ENCODE measurements at places on chromosomes 1 and 21.

DNA sequence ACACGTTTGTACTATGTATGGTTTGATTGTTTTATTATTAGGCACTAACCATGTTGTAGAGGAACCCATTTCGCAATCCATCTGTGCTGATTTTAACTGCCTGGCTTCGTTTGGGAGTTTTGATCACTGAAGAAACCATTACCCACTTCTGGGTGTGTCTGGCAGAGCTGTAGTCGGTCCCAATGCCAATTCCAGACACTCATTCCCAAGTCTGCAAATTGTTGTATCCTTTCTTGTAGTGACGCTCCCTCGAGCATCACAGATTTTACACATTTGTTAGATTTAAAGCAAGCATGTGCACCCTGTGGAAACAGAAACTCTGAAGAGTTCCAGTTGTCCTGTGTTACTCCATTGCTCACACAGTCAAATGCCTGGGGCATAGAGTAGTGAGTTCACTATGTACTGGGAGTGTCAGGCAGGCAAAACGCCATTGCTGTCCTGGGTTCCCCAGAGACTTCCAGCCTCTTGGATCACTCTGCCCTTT lies 31.0 kb upstream of the EFCAB14 start:
- DNase-seq = no peak

GRCh38 chr1:240666568-240667198 lies 54.7 kb upstream of the GREM2 start:
- DNase-seq = no peak

DNA sequence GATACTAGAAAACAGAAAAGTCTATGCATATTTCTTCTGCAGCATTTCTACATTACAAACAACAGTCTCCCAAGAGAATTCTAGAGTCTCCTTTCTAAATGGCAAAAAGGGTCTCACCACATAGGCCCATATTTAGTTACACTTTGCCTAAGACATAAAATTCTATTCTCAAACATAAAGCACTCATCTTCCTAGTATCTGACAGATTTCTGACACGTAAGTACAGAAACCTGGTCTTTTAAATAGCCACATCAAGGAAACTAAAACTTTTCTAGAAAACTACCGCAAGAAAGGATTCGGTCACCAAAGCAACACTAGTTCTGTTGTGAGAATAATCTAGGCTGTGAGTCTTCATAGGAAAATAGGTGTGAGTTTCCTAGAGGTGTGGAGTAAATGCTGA lies 33.6 kb upstream of the CTSK start:
- DNase-seq = no peak

- no peak for DNase-seq
Measured at GRCh38 chr1:34928066-34928696, 1.3 kb downstream of the DLGAP3 start.

DNA sequence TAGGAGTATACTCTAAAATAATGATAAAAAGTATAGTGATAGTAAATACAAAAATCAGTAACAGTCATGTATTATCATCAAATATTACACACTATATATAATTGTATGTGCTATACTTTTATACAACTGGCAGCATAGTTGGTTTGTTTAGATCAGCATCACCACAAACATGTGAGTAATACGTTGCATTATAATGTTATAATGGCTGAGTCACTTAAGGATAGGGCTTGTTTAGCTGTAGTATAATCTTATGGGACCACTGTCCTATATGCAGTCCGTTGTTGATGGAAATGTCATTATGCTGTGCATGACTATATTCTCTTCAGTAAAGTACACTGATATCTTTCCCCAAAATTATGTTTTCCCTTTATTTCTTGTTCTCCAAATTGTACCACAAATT lies 92.8 kb downstream of the LYPLAL1 start:
- DNase-seq = no peak

DNA sequence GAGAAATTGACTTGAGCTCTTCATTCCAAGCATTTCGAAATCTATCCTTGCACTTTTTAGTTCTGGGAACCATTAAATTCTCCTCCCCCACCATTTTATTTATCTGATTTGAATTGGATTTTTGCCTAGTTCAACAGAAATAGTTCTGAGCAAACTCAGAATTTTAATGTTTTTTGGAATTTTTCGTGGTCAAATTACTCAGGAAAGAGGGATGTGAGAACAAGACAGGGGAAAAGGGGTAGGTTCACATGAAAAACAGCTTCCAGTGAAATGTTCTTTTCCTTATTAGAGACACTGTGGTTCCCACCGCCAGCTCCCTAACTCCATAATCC lies 5.7 kb upstream of the ZNF697 start:
- DNase-seq = no peak

GRCh38 chr1:168709405-168710363 lies 19.3 kb downstream of the DPT start:
- no peak for DNase-seq

GRCh38 chr1:42423681-42424080 lies 32.1 kb downstream of the ZMYND12 start:
- DNase-seq = no peak

GRCh38 chr1:16112596-16113555 lies 39.4 kb upstream of the FAM131C start:
- no peak for DNase-seq

GRCh38 chr1:116808200-116808847 lies 54.1 kb downstream of the CD2 start:
- DNase-seq = no peak

- DNase-seq = no peak
Measured at GRCh38 chr1:226980122-226980560, 40.0 kb downstream of the COQ8A start.

All from Kasumi-1 (cell line).